H7 (cell line): ENCODE measurements at places on chromosomes 5 and 9.

DNA sequence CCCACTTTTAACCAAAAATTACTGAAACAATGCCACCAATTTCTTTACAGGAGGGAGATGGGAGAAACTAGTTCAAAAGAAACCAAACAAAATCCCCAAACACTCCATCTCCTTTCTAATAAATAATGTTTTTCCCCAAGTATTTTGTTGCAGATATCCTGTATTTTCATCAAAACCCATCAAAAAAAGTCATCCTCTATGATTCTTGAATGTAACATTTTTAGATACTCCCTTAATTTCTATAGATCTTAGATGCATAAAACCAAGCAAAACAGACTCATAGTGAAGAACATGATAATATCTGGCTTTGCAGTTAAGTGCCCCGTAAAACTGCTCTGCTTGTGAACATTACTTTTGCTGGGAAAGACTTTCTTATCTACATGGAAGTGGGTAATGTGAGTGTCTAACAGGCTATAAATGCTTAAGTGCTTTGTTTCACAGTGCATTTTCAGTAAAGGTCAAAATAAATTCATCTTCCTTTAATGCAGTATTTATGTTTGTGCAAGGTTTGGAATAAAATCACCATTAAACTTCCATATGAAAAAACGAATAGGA lies 77.3 kb upstream of the TBCA start:
- DNase-seq: no peak

DNA sequence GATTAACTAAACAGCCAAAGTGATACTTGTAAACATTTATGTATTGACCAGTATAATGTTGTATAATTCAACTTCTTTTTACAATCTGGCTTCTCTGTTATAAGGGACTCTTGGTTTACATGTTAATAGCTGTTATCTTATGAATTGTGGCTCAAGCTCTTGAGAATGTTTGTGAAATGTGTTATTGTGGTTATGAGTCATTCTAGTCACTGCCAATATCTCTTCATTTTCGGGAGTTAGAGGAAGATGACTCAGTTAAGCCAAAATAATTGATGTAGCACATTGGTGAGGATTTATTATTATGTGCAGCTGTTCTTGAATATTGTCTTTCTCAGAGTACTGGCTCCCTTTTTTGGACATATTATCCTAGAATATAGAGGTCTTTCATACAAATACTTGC lies 655.2 kb upstream of the RIOK2 start:
- no peak for DNase-seq

DNA sequence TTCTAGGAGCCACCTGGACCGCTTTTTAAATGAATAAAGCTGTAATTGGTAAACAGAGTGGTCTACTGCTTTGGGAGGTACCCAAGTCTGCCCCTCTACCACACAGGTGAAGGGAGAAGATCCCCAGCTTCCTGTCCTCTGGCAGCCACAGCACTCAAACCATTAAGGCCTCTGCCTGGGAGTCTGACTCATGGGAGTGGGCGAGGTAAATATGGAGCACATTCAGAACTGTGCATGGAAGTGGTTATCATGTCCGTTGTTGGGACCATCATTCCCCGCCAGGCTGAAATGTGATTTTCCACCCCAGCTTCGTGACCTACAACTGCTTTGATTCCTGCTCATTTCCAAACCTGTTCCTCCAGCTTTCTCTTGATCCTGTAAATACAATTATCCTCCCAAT lies 59.5 kb upstream of the ALDH1B1 start:
- no peak for DNase-seq

DNA sequence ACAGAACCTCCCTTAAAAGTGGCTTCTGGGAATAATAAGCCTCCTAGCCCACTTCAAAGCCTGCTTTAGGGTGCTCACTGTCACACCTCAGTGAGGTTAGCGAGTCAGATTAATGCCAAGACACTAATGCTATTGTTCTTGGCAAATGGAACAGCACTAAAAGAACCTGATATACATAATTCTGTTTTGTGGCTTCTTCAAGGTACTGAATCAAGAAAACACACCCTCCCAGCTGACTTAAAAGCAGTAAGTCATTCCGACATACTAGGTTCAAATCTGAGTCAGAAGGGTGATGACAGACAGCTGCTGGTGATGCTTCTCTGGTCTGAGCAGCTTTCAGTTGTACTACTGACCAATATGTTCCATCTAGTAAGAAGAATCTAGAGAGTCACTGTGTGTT lies 121.6 kb downstream of the OXCT1 start:
- DNase-seq: no peak

GRCh38 chr5:52725065-52725746 lies 62.5 kb upstream of the ITGA1 start:
- DNase-seq: no peak

GRCh38 chr9:14418941-14419937 lies 105.3 kb upstream of the NFIB start:
- DNase-seq: no peak

DNA sequence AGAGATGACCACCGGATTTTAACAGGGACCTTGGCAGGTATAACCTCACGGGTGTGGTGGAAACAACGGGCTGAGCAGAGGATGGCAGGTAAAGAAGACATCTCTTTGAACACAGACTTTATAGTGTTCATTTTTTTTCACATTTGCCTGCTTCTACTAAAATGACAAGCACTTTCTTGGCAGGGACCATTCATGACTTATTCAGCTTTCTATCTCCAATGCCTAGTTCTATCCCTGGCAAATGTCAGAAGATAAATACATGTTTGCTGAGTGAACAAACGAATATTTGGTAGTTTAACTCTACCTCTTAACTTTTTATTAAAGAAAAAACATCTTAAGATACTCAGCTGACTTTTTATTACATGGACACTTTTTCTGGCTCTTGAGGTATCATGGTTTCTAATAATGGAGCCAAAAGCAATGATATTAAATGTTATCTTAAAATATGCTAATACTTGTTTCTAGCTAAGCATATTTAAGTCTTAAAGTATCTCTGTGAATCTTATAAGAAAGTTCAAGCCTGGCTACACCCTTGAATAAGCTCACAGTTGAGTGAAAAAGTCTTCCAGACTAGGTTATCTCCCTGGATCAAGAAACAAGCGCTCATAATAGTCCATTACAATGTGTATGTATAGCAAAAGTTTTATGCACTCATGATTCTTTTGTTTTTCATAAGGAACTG lies 8.5 kb downstream of the ELL2 start:
- no peak for DNase-seq

- peak; percentile 59 for DNase-seq
These were observed 2.0 kb upstream of the ZNF462 start for GRCh38 chr9:106860721-106861639.

DNA sequence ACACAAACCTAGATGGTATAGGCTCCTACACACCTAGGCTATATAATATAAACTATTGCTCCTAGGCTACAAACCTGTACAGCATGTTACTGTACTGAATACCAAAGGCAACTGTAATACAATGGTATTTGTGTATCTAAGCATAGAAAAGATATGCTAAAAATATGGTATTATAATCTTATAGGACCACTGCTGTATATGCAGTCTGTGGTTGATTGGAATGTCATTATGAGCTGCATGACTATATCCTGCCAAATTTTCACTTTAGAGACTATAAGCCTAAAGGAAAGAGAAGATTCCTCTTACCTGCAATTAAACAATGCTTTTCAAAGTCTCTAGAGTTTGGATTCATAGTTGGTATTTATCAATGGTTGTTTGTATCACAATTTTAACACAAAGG lies 24.7 kb upstream of the ACOT12 start:
- no peak for DNase-seq

GRCh38 chr5:149002053-149002452 lies 60.8 kb downstream of the SH3TC2 start:
- no peak for DNase-seq

GRCh38 chr5:131156385-131156784 lies 8.7 kb downstream of the HINT1 start:
- no peak for DNase-seq

DNA sequence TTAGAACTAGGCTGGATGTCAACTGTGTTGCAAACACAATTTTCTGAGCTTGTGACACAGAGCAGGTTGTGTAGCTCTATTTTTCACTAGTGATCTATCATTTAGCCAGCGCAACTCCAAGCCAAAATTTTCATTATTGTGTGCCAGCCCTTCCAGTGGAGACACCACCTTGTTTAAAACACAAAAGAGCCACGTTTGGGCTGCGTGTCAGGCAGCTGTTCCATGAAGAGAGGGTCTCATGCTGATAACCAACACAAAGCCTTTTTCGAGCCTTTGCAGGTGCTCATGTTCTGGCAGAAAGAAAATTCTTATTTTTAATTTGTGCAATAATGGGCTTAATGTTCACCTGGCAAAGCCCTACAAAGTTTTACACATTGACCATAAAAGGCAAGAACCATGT lies 237.6 kb upstream of the RGMB start:
- no peak for DNase-seq

- no peak for DNase-seq
These were observed 232.2 kb downstream of the NFIB start for GRCh38 chr9:14081745-14082144.

GRCh38 chr9:136960212-136960937 lies 8.3 kb downstream of the LCN12 start:
- no peak for DNase-seq

- peak; percentile 28 for DNase-seq
These were observed 132.7 kb downstream of the PAPPA start for GRCh38 chr9:116286297-116286696.

DNA sequence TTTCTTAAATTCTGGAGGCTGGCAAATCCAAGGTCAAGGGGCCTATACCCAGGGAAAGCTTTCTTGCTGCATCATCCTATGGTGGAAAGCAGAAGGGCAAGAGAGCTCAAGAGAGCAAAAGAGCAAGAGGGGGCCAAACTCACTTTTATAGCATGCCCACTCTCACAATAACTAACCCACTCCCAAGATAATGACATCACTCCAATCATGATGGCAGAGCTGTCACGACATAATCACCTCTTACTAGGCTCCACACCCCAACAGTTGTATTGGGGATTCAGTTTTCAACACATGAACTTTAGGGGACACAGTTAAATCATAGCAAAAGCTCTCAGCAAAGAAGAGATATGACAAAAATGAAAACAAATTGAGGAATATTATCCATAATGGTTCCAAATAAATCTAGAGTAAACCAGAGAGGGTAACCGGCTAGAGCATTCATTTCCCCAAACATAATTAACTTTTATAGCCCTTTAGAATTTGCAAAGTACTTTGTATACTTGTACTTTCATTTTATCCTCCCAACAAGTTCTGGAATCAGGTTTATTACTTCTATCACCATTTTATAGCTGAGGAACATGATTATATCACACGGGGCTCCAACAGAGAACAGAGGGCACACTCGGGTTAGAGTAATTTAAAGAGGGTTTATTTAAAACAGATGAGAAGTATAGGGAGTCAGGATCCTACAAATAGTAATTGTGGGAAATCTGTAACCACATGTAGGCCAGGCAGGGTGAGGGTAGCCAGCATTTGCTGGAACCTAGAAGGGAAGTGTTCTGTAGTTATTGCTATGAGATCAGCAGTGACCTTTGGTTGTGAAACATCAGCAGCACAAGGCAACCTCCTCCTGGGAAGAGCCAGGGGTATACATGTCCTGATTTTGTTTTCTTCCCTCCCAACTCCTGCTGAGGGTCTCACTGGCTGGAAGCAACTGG lies 7.2 kb upstream of the TARS1 start:
- DNase-seq: no peak

- DNase-seq: no peak
These were observed 357.3 kb upstream of the PANK3 start for GRCh38 chr5:168936511-168936910.

GRCh38 chr5:123204251-123204650 lies 115.2 kb downstream of the PRDM6 start:
- DNase-seq: no peak

DNA sequence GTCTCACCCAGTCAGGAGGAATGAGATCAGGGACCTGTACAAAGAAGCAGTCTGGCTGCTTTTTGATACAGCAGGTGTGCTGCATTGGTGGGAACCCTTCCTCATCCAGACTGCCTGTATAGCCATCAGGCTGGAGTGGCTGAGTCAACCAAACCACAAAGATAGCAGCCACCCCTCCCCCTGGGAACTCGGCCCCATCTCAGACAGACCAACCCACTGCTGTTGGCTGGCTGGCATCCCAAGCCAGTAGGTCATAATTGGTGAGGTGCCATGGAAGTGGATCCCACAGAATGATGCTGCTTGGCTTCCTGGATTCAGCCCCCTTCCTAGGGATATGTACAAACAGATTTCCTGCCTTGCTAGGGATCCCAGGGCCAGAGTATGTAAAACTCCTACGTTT lies 60.9 kb downstream of the YTHDC2 start:
- DNase-seq: no peak

- DNase-seq: no peak
These were observed 60.3 kb downstream of the CDKN2A start for GRCh38 chr9:21933865-21934264.

GRCh38 chr9:38405785-38406184 lies 13.3 kb downstream of the ALDH1B1 start:
- DNase-seq: no peak

GRCh38 chr5:149826574-149826973 lies 96.5 kb downstream of the PPARGC1B start:
- DNase-seq: no peak

- DNase-seq: no peak
These were observed 26.4 kb downstream of the ZNF366 start for GRCh38 chr5:72480841-72481240.

DNA sequence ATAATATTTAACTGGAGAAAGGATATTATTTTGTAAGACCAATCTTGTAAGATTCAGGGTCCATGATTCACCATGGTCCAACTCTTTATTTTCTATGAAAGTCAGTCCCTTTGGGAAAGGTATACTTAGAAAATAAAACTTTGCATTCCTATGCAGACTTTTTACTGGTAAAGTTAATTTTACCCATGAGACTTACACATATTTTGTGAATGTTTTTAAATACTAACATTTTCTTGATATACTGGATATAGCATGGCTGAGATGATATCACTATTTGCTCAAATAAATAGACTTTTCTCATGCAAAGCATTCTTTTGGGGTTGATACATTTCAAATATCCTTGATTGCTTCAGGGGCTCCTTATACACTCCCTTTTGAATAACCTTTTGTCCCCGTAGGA lies 512.1 kb downstream of the MAN2A1 start:
- no peak for DNase-seq

DNA sequence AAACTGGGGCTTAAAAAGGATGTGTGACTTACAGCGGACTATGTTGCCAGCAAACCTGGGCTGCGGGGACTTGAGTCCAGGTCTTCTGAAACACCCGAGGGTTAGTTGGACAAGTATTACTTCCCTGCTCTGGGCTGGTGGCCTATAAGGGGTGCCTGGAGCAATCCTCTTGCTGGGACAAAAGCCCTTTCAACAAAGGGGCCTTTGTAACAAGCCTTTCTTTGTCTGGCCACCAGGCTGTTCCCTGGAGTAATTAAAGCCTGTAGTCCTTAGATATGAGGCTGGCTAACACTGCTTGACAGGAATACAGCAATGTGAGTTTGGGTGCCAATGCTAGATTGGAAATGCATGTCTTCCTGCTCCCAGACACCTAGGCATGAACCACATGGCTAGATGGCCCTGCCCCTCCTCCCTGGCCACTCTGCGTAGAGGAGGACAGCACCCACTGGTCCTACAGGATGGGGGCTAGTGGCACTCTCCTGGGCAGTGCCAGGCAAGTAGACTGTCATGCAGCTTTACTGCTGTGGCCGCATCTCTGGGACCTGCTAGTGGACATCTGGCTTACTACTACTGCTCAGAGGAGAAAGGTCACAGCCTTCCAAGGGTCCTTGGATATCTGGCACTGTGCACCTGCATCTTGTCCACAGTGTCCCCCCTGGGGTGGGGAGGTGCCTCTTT lies 343.1 kb downstream of the ZSWIM6 start:
- DNase-seq: peak; percentile 45
